ENCODE measurements at places on chromosomes 1 and 21. TPM values are rescaled to one million over a fixed set of nuclear protein-coding genes. Genes with fewer than 3 reads are reported as not detected.

DNA sequence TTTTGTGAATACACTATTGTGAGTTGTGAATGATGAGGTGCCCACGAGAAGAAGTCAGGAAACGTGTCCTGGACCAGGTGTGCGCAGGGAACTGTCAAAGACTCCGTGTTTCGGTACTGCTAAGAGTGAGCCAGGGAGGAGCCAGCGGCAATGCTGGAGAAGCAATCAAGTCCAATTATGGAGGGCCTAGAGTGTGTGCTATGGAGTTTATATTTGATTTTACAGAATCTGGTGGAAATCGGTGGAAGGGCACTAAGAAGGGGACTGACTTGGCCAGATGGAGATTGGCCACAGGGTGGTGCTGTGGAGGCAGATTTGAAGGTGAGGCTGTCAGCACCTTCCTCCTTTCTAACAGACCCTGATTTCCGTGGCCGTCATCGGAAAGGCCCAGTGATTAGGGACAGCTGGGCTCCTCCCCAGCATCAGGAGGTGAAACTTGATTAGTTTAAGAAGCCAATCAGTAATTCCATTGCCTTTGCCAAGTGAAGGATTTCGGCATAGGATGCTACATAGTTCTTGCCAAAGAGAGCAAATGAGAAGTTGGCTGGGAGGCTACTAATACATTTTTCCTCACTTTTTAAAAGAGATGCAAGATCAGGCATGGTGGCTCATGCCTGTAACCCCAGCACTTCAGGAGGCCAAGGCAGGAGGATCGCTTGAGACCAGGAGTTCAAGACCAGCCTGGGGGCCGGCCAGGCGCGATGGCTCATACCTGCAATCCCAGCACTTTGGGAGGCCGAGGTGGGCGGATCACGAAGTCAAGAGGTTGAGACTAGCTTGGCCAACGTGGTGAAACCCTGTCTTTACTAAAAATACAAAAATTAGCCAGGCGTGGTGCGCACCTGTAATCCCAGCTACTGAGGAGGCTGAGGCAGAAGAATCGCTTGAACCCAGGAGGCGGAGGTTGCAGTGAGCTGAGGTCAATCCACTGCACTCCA lies 7.0 kb downstream of the PTCH2 start:
- H3K4me1 ChIP-seq, result peaks cover 4% of the 10 kb centered on the region
- no peaks in the 10 kb centered on the region for H3K36me3 ChIP-seq
- DNase-seq, result peak; percentile 94
- H3K27ac ChIP-seq, result no peak overlapping the region
- no peaks in the 10 kb centered on the region for H3K27me3 ChIP-seq

DNA sequence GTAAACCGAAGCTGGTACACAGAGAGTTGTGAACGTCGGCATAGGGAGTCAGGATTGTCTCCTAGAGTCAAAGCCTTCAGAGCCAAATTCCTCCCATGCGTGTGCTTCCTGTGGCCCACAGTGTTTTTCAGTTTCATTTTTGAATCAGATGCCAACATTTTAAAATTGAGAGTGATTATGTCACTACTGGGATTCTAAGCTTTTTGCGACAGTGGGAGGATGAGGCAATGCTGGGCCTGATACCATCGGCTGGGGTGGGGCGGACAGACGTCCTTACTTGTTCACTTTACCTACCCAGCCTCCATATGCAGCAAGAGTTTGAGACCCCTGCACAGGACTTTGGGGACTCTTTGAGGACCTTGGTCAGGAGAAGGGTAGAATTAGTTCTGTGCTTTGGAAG lies 1.3 kb upstream of the KLHDC7A start:
- no peaks in the 10 kb centered on the region for H3K27me3 ChIP-seq
- no peak for DNase-seq
- no peaks in the 10 kb centered on the region for H3K36me3 ChIP-seq
- no peak overlapping the region for H3K4me3 ChIP-seq
- no peak overlapping the region for H3K27ac ChIP-seq

Gene CLCA4
- total RNA-seq, result not detected

Gene RAD54L
- 18.0 TPM for total RNA-seq

- H3K27ac ChIP-seq, result peak overlapping the region; percentile 60
- no peak for DNase-seq
- H3K27me3 ChIP-seq, result no peaks in the 10 kb centered on the region
- peaks cover 57% of the 10 kb centered on the region for H3K36me3 ChIP-seq
- H3K4me3 ChIP-seq, result no peak overlapping the region
Measured at GRCh38 chr1:51442198-51442597, 76.9 kb downstream of the EPS15 start.

DNA sequence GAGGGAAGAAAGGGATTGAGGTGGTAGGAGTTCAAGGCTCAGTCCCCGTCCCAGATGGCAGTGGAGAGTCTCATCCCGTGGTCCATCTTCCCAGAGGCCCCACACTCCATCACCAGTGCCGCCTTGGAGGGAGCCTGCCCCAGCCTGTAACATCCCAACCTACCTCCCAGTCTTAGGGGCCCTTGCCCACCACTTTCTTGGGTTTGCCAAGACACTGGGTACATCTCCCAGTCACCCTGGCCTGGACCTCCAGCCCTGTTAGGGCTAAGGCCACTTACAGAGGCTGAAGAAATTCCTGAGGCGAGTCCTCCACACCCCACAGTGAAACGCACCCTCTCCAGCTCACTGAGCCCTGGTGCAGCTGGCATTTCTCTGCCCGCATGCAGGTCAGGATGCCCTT lies 3.3 kb downstream of the TMEM200B start:
- no peak overlapping the region for H3K4me3 ChIP-seq
- no peak for DNase-seq
- H3K36me3 ChIP-seq, result no peaks in the 10 kb centered on the region

GRCh38 chr1:173056365-173056764 lies 5.6 kb upstream of the TNFSF18 start:
- no peak overlapping the region for H3K27ac ChIP-seq
- no peaks in the 10 kb centered on the region for H3K36me3 ChIP-seq
- H3K27me3 ChIP-seq, result no peaks in the 10 kb centered on the region
- no peak for DNase-seq
- no peaks in the 10 kb centered on the region for H3K4me1 ChIP-seq
